ENCODE measurements at places on chromosomes 13 and 19.
A peak's percentile ranks its signal among the peaks of the same experiment; 100 is the strongest.

- DNase-seq = no peak
These were observed 175.0 kb downstream of the RFC3 start for GRCh38 chr13:33992881-33993336.

DNA sequence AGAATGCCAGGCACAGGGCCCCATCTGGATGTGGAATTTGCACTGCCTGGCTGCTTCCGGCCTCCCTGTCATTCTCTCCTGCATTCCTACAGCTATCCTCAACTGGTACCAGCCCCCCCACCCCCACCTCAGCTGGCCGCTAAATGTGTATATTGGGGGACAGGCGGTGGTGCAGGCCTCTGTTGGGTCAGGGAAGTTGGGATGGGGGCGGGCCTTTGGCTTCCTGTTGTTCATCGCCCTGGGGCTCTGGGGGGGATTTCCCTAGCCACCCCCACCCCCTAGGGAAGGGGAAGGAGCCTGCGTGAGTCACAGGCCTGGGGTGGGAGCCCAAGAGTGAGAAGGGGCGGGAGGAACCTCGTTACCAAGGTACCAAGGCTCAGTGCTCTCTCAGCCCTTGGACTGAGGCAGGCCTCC lies 10.6 kb downstream of the POU2F2 start:
- peak; percentile 83 for DNase-seq

DNA sequence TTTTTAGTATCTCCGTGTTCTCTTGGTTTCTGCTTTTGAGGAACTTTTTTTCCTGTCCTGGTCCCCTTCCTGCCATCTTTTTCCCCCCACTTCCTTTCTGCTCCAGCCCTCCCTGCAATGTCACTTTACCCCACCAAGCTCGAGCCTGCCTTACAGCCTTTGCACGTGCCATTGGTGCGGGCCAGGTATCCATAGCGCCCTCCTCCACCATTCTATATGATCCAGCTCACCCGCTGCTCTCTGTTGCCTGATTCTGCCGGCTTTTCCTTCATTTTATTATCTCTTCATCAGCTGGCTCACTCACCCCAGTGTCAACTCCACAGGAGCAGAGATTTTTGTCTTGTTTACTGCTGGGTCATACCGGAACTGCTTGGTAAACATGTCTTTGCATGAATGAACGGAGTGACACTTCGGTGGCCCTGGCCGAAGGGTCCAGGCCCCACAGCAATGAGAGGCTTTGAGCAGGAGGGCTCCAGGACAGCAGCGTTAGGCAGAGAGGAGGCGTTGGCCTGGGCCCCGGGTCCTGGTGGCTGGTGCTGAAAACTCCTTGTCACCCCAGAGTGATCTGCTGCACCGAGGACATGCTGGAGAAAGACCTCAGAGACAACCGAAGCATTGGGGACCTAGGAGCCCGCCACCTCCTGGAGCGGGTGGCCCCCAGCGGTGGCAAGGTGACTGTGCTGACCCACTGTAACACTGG lies 1.2 kb downstream of the MRI1 start:
- DNase-seq = no peak

DNA sequence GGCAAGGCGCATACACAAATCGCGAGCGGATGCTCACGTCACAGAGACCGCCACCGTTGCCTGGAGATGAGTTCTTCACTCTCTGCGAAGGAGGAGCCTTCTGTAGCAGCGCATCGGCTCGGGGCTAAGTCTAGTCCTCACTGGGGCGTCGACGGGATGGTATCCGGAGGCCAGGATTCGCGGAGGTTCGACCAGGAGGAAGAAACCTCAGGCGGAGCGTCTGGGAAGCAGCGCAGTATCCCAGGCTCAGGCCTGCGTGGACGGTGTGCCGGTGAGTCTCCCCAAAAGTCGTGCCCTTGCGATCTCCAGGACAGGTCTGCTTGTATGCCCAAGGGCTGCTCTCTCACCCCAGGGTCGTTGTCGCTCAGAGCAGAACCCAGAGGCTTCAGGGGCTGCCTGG lies 40.4 kb downstream of the ZNF146 start:
- no peak for DNase-seq

- no peak for DNase-seq
These were observed 205.3 kb downstream of the RAP2A start for GRCh38 chr13:97639236-97639635.

DNA sequence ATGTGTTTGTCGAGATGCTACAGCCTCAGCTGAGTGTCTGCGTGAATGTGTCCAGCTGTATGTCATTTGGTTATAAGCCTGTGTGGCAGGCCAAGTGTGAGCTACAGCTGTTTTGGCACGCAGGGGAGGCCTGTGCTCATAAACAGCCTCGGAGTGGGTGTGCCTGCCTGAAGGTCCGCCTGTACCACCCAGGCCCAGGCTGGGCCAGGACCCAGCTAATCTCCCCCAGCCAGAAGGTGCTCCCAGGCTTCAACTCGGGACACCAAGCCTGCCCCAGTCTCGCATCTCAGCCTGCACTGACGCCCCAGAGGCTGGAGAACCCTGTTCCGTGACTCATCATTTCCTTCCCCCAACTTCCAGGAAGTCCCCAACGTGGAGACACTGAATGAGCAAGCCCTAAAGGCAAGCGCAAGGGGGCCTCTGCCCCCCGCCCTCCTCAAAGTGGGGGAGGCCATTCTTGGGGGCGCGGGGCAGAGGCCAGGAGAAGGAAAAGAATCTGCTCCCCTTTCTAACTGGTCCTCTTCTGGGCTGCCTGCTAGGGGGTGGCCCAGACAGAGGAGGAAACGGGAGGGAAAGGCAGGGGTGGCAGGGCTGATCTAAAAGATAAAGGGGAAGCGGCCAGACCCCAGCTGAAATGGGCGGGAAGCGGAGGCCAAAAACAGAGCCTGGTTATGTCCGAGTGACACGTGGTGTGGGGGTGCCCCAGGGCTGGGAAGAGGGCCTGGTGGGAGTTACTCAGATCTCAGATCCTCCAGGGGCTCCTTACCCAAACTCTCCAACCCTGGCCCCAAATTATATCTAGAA lies 2.0 kb downstream of the SLC1A5 start:
- peak; percentile 88 for DNase-seq

- no peak for DNase-seq
These were observed 363.2 kb downstream of the SLITRK6 start for GRCh38 chr13:85436029-85436428.

GRCh38 chr13:50011461-50011860 lies 3.8 kb upstream of the KCNRG start:
- no peak for DNase-seq

DNA sequence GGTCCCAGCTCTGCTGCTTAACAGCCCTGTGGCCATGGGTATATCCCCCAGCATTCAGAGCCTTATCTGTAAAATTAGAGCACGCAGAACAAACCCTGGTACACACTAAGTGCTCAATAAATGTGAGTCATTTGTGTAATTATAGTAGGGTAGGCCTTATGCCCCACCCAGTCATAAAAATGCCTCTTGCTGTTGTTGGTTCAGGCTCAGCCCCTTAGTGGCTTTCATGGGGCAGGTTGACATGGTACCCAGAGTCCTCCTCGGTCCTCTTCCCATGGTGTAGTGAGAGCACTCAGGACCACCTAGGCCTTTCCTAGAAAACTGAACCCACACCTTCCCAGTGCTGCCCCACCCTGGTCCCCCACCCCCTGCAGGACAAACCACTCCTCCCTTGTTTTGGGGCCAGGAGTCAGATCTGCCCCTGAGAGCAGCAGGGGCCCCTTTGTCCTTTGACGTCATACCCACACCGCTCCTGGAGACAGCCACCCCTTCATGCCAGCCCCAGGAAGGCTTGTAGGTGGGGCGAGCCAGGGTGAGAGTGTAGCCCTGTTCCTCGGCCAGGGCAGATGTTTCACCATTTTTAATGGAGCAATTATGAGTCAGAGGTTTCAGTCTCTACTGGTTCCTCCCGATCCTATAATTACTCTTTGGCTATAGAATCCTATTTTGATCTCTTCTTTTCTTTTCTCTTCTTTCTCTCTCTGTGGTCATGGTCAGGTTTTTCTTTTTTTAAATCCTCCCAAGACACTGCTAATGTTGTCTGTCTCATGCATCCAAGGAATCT lies 36.8 kb downstream of the ACTN4 start:
- DNase-seq = peak; percentile 62

GRCh38 chr13:45961468-45961867 lies 91.1 kb downstream of the ZC3H13 start:
- no peak for DNase-seq

- DNase-seq = no peak
These were observed 33.2 kb upstream of the CASP14 start for GRCh38 chr19:15015946-15016542.

DNA sequence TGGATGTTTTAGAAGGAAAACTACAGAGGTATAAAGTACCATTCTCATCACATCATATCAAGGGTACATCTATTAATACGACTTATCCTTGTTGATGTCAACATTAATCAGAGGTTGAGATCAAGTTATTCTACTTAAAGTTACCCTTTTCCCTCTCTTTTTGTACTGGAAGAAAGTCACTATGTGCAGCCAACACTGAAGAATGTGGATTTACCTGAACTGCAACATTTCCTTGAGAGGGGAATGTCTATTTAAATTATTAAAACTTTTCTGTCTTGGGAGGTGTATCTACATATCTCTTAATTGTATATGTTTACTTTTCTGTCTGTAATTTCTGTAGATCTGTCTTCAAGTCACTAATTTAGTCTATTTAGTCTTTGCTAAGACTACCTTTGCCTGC lies 2.5 kb upstream of the FBXL3 start:
- no peak for DNase-seq

DNA sequence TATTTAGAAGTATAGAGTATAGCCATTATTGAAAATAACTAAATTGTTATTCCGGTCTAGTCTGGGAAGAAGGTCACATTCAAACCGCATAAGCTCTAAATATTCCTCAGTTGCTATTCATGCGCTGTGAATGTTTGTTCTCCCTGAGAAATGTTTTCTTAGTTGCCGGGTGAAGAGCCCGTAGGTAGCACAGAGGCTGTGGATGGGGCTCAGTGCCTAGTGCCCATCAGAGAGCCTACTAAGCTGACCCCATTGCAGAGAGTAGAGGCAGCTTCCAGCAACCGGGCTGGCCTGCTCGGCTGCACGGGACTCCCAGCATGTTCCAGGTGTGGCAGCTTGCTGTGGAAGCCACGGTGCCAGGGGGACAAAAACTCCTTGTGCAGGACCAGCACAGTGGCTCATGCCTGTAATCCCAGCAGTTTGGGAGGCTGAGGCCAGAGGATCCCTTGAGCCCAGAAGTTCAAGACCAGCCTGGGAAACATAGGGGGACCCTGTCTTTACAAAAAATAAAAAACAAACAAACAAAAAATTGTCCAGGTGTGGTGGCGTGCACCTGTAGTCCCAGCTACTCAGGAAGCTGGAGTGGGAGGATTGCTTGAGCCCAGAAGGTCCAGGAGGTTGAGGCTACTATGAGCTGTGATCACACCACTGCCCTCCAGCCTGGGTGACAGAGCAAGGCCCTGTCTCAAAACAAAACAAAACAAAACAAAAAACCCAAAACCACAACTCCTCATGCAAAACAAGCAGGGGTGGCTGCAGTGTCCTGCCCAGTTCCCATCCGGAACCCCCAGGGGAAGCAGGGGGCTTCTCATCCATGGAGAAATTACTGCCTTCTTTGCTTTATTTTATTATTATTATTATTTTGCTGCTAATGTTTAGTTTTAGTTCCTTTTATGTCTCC lies 82.5 kb downstream of the KCTD15 start:
- no peak for DNase-seq

GRCh38 chr19:1445932-1446712 lies 3.8 kb upstream of the APC2 start:
- no peak for DNase-seq

- DNase-seq = no peak
These were observed 3.5 kb downstream of the GMFG start for GRCh38 chr19:39332293-39332692.

GRCh38 chr13:57418067-57418677 lies 213.4 kb upstream of the PCDH17 start:
- DNase-seq = no peak
